ENCODE measurements at places on chromosomes 1 and 21. TPM values are rescaled to one million over a fixed set of nuclear protein-coding genes. Genes with fewer than 3 reads are reported as not detected.
A peak's percentile ranks its signal among the peaks of the same experiment; 100 is the strongest.

DNA sequence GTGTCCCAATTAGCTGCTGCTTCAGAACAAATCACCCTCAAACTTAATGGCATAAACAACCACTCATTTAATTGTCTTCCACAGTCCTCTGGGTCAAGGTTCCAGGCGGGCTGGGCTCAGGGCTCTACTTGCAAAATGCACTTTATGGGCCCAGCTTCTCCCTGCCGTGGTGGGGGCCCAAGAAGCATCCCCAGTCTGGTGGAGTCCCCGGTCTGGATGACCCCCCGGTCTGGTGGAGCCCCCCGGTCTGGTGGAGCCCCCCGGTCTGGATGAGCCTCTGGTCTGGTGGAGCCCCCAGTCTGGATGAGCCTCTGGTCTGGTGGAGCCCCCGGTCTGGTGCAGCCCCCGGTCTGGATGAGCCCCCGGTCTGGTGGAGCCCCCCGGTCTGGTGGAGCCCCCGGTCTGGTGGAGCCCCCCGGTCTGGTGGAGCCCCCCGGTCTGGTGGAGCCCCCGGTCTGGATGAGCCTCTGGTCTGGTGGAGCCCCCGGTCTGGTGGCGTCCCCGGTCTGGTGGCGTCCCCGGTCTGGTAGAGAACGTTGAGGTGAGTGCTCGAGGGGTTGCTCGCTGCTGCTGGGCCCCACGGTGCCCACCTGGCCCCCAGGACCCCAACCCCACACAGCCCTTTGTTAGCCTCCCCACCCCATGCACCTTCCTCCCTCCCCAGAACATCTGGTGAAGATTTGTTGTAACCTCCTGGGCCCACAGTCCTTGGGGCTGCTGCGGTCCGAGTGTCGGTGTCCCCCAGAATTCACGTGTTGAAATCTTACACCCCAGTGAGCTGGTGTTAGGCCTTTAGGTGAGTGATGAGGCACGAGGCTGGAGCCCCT is 33.8 kb downstream of the POFUT2 start:
- H3K4me3 ChIP-seq, result no peak overlapping the region
- no peaks in the 10 kb centered on the region for H3K36me3 ChIP-seq
- no peak overlapping the region for H3K27ac ChIP-seq
- DNase-seq, result no peak
- no peaks in the 10 kb centered on the region for H3K4me1 ChIP-seq
- peaks cover 7% of the 10 kb centered on the region for H3K27me3 ChIP-seq

DNA sequence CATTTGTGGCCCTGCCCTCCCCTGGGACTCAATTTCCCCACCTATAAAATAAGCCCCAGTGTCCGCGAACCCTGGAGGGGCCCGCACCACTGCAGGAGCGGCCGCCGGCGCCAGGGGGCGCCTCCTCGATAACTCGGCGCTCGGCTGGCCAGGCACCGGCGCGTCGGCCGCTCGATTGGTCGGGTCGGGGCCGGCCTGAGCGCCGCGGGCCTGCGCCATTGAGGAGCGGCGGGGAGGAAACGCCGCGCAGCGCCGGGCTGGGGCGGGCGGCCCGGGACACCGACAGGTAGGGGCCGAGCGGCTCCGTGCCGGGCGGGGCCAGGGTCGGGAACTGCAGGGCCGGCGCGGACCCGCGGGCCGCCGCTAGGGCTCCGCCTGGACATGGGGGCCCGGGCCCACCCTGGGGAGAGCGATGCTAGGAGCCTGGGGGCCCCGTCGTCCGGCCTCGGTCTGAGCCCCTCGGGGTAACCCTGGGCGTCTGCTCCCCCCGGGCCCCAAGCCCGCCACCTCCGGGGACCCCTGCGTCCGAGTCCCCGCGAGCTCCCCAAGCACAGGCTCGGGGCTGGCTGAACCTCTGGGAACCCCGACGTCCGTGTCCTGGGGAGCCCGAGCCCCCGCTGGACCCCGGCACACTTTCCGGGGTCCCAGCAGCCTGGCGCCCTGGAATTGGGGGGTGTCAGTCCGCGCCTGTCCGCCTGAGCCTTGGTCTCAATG is at the start of gene VPS13D:
TSS of gene VPS13D (plus strand) at position 196 of the 714 bp plus-strand sequence. CDS start 4,237 bp downstream, outside the sequence.
- H3K27ac ChIP-seq, result peak within 1 kb of the TSS; percentile 77
- H3K4me1 ChIP-seq, result peaks cover 4% of the 10 kb centered on the region
- H3K4me3 ChIP-seq, result peak within 1 kb of the TSS; percentile 100
- H3K36me3 ChIP-seq, result no peaks in the 10 kb centered on the region

GRCh38 chr1:41361495-41362356 is 492 bp downstream of the FOXO6 start:
- H3K27me3 ChIP-seq, result peaks cover 28% of the 10 kb centered on the region
- DNase-seq, result peak; percentile 34
- peaks cover 20% of the 10 kb centered on the region for H3K4me1 ChIP-seq
- H3K4me3 ChIP-seq, result peak overlapping the region; percentile 70
- H3K36me3 ChIP-seq, result no peaks in the 10 kb centered on the region

DNA sequence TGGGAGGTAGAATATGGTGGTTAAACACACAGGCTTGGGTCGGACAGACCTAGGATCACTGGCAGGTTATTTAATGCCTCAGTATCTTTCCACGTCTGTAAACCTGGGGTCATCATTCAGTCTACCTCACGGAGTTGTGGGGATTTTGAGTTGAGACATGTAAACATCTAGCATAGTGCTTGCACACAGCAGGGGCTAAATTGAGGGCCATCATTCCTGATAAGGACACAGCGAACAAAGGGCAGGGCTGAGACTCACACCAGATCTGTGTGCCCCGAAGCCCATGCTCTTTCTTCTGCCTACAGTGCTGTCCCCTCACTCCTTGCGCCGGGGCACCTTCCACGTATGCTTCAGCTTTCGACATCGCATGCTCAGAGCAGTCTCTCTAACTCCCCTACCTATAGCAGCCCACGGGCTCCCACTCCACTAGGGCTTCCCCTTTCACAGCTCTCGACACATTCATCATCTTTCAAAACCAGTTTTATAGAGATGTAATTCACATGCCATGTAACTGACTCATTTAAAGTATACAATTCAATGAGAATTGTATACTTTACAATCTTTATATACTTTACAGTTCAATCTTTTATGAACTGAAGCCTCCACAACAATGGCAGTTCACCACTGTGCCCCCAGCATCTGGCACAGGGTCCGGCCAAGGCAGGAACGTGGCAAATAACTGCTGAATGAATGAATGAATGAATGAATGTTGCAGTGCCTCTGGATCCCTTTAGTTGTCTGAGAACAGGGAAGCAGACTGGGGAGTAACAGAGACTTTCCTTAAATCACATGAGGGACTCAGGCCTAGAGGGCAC is 48.0 kb downstream of the GPR161 start:
- H3K4me3 ChIP-seq, result no peak overlapping the region
- peak overlapping the region; percentile 60 for H3K27ac ChIP-seq
- no peaks in the 10 kb centered on the region for H3K36me3 ChIP-seq
- H3K27me3 ChIP-seq, result no peaks in the 10 kb centered on the region
- peaks cover 16% of the 10 kb centered on the region for H3K4me1 ChIP-seq

GRCh38 chr1:56453417-56454078 is 125.8 kb downstream of the PLPP3 start:
- H3K4me1 ChIP-seq, result no peaks in the 10 kb centered on the region
- DNase-seq, result no peak
- H3K27me3 ChIP-seq, result no peaks in the 10 kb centered on the region
- no peak overlapping the region for H3K27ac ChIP-seq
- no peak overlapping the region for H3K4me3 ChIP-seq

- no peak for DNase-seq
- no peak overlapping the region for H3K27ac ChIP-seq
- H3K4me1 ChIP-seq, result no peaks in the 10 kb centered on the region
- no peak overlapping the region for H3K4me3 ChIP-seq
- no peaks in the 10 kb centered on the region for H3K36me3 ChIP-seq
- no peaks in the 10 kb centered on the region for H3K27me3 ChIP-seq
Measured at GRCh38 chr1:167344112-167344511, 123.4 kb downstream of the POU2F1 start.

The HSPA6 gene
- 3.6 TPM for total RNA-seq

The UBL4B gene
- total RNA-seq, result not detected

The HENMT1 gene
- total RNA-seq, result 10.1 TPM

The SDE2 gene
- total RNA-seq, result 19.8 TPM

The KLHDC9 gene
- 10.1 TPM for total RNA-seq

The NTNG1 gene
- 0.30 TPM for total RNA-seq
